Left ventricle myocardium inferior (tissue), 1 donor: ENCODE measurements at places on chromosomes 7 and 10. TPM values are rescaled to one million over a fixed set of nuclear protein-coding genes. Genes with fewer than 3 reads are reported as not detected.
A peak's percentile ranks its signal among the peaks of the same experiment; 100 is the strongest.

DNA sequence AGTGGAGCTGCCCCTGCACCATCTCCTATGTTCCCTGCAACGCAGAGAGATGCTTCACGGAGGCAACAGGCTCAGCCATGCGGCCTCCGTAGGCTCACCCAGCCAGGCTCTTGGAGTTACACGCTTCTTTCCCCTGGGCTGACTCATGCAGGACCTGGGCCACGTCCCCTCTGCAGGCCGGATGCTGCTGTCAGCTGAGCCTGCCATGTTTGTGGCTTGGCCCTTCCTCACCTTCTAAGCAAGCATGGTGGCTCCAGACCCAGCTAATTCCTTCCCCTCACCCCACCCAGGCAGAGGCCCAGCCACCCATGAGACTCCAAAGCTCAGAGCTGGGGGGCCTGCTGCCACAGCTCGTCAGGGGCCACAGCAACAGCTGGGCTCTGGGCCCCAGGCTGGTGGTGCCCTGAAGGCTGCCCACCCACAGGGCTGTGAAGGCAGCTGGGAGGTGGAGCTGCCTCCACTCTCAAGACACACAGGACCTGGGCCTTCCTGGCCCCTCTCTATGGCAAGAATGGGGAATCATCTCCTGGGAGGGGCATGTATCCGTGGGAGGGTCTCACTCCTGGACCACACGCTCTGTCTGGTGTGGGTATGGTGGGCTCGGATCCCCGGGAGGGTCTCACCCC is 219.6 kb downstream of the ELFN1 start:
- H3K27ac ChIP-seq: no peak overlapping the region
- no peak for DNase-seq
- peaks cover 30% of the 10 kb centered on the region for H3K4me1 ChIP-seq
- peaks cover 6% of the 10 kb centered on the region for H3K36me3 ChIP-seq
- H3K4me3 ChIP-seq: no peak overlapping the region

DNA sequence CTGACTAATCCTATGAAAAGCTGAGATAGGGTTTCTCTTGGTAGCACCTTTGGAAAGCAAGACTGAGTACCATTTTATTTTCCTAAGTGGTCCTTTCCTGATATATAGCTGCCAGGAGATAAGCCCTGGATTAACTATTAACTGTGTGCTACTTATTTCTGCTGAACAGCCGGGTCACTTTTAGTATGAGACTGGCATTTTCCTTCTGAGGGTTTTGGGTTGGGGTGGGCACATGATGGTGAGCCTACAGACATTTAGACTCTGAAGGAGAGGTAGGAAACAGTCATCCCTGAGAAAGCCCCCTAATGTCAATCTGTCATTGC is 29.8 kb upstream of the BMPR1A start:
- H3K27me3 ChIP-seq: peaks cover 51% of the 10 kb centered on the region
- H3K4me1 ChIP-seq: peaks cover 96% of the 10 kb centered on the region
- H3K27ac ChIP-seq: peak overlapping the region; percentile 56
- DNase-seq: no peak
- no peak overlapping the region for H3K4me3 ChIP-seq
- H3K36me3 ChIP-seq: peaks cover 48% of the 10 kb centered on the region

Gene GTF2IRD2
- 13.5 TPM for total RNA-seq

GRCh38 chr10:95831076-95831475 is 75.1 kb downstream of the ENTPD1 start:
- H3K27me3 ChIP-seq: no peaks in the 10 kb centered on the region
- no peaks in the 10 kb centered on the region for H3K36me3 ChIP-seq
- peaks cover 11% of the 10 kb centered on the region for H3K4me1 ChIP-seq
- H3K4me3 ChIP-seq: no peak overlapping the region
- no peak for DNase-seq
- H3K27ac ChIP-seq: no peak overlapping the region

DNA sequence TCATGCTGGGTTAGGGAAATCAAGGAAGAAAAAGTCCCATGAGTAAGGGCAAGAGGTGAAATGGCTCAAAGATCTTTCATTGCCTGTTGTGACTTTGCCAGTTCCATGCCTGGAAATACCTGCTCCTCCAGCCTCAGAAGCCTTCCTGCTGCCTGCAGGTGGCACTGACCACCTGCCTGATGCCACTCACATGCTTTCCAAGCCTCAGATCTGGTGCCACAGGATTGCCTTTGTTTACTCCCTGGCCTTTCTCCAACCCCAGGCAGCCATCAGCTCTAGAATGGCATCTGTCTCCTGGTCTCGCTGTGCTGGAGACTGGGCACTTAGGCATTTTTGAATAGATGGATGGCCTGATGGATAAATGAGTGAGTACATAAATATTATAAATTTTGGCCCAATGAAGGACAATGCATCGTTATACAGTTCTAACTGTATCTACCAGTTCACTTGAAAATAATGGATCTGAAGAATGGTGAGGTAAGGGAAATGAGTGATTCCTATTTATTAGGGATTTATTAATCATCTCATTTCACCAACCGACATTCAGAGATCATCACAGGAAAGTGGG is 657.2 kb downstream of the INHBA start:
- H3K27ac ChIP-seq: peak overlapping the region; percentile 74
- no peaks in the 10 kb centered on the region for H3K36me3 ChIP-seq
- peaks cover 32% of the 10 kb centered on the region for H3K4me1 ChIP-seq
- no peak overlapping the region for H3K4me3 ChIP-seq
- H3K27me3 ChIP-seq: no peaks in the 10 kb centered on the region

Gene TMEM26
- 0.30 TPM for total RNA-seq

DNA sequence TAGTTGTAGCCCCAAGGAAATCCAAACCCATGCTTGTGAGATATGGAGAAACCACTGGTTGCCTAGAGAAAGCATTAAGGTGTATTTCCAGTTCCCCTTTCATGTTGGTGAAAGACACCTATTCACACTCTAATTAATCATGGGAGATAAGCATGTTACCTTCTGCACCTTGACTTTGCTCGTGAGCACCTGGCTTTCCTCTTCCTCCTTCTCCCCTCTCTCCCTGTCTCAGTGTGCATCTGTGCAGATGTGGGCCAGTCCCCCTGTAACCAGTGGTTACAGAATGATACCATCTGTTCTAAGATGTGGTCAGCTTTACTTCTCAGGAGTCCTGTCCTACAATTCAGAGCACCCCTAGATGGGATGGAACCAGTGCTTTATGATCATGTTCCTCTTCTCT is 160.6 kb downstream of the LCOR start:
- no peaks in the 10 kb centered on the region for H3K27me3 ChIP-seq
- no peak overlapping the region for H3K4me3 ChIP-seq
- no peak overlapping the region for H3K27ac ChIP-seq

GRCh38 chr10:116430288-116430687 is 2.6 kb downstream of the PNLIPRP3 start:
- no peak overlapping the region for H3K27ac ChIP-seq
- peaks cover 10% of the 10 kb centered on the region for H3K27me3 ChIP-seq
- DNase-seq: no peak
- no peaks in the 10 kb centered on the region for H3K36me3 ChIP-seq
- H3K4me1 ChIP-seq: no peaks in the 10 kb centered on the region
- H3K4me3 ChIP-seq: no peak overlapping the region

GRCh38 chr10:1162481-1163203 is 106.5 kb downstream of the WDR37 start:
- peaks cover 71% of the 10 kb centered on the region for H3K27me3 ChIP-seq
- no peak overlapping the region for H3K4me3 ChIP-seq
- no peaks in the 10 kb centered on the region for H3K36me3 ChIP-seq
- no peaks in the 10 kb centered on the region for H3K4me1 ChIP-seq
- no peak overlapping the region for H3K27ac ChIP-seq
